Dorsolateral prefrontal cortex (tissue), 122 donors: ENCODE measurements at places on chromosomes 2 and 18.

GRCh38 chr18:61953161-61953560 lies 60.4 kb upstream of the RNF152 start:
- no peak for DNase-seq

GRCh38 chr2:217023611-217024010 lies 163.7 kb upstream of the TNP1 start:
- no peak for DNase-seq

- no peak for DNase-seq
These were observed 126.5 kb upstream of the CCDC68 start for GRCh38 chr18:55085557-55086285.

GRCh38 chr2:85314884-85315242 lies 12.9 kb downstream of the TGOLN2 start:
- no peak for DNase-seq

- DNase-seq, result no peak
These were observed 71.7 kb upstream of the WDR75 start for GRCh38 chr2:189369566-189369965.

GRCh38 chr2:211994806-211995205 lies 543.8 kb downstream of the ERBB4 start:
- DNase-seq, result no peak

GRCh38 chr2:84495539-84496146 lies 20.7 kb upstream of the DNAH6 start:
- DNase-seq, result no peak

- no peak for DNase-seq
These were observed 106.9 kb upstream of the RGPD4 start for GRCh38 chr2:107719836-107720235.

DNA sequence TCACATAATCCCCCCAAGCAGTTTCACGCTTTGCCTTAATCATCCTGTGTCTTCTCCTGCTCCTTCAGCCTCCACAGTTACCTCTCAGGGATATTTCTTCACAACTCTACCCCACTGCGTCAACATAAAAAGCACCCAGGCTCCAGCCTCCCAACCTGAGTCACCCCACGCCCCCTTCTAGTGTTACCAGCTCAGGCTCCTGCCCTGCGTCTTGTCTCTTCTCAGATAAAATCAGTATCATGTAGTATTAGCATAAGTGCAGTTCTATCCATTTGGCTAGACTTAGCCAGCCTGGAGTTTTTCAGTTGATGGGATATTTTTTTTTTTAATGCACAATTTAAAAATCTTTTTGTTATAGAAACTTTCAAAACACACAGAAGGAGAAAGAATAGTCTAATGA lies 9.6 kb upstream of the PELI1 start:
- no peak for DNase-seq

- DNase-seq, result no peak
These were observed 127.8 kb downstream of the CCBE1 start for GRCh38 chr18:59569390-59569791.

GRCh38 chr2:148926291-148926961 lies 51.4 kb downstream of the KIF5C start:
- peak; percentile 92 for DNase-seq

GRCh38 chr18:62512996-62513395 lies 9.8 kb upstream of the ZCCHC2 start:
- DNase-seq, result no peak

GRCh38 chr18:7808992-7809391 lies 241.9 kb downstream of the PTPRM start:
- no peak for DNase-seq

DNA sequence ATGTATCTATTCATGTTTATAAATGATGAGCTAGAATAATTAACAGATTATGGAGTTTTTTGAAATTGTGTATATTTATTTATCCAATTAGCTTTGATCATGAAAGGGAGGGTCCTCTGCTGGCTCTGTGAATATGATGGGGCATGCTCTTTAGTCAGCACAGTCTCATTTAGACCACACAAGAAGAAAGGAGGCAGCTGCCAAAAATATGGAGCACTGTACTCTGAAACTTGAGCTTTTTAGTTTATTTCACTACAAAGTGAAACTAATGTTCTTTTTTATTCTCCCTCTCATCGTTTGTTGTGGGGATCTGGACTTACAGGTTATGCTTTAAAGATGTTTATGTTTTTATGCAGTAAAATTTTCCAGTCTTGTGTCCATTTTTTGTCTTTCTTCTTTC lies 266.9 kb upstream of the GULP1 start:
- DNase-seq, result no peak

- DNase-seq, result no peak
These were observed 143.5 kb downstream of the ZEB2 start for GRCh38 chr2:144376460-144376859.

GRCh38 chr2:50509852-50510251 lies 522.1 kb downstream of the NRXN1 start:
- DNase-seq, result no peak

- DNase-seq, result peak; percentile 53
These were observed 916 bp upstream of the PDCD1 start for GRCh38 chr2:241859436-241860183.

DNA sequence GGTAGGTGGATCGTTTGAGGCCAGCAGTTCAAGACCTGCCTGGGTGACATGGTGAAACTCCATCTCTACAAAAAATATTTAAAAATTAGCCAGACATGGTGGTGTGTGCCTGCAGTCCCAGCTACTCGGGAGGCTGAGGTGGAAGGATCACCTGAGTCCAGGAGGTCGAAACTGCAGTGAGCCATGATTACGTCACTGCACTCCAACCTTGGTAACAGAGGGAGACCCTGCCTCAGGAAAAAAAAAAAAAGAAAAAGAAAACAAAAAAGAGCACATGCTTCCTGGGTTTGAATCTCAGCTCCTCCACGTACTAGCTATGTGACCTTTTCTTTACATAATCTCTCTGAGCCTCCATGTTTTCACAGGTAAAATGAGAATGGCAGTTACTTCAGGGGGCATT lies 107.5 kb upstream of the STPG4 start:
- no peak for DNase-seq

DNA sequence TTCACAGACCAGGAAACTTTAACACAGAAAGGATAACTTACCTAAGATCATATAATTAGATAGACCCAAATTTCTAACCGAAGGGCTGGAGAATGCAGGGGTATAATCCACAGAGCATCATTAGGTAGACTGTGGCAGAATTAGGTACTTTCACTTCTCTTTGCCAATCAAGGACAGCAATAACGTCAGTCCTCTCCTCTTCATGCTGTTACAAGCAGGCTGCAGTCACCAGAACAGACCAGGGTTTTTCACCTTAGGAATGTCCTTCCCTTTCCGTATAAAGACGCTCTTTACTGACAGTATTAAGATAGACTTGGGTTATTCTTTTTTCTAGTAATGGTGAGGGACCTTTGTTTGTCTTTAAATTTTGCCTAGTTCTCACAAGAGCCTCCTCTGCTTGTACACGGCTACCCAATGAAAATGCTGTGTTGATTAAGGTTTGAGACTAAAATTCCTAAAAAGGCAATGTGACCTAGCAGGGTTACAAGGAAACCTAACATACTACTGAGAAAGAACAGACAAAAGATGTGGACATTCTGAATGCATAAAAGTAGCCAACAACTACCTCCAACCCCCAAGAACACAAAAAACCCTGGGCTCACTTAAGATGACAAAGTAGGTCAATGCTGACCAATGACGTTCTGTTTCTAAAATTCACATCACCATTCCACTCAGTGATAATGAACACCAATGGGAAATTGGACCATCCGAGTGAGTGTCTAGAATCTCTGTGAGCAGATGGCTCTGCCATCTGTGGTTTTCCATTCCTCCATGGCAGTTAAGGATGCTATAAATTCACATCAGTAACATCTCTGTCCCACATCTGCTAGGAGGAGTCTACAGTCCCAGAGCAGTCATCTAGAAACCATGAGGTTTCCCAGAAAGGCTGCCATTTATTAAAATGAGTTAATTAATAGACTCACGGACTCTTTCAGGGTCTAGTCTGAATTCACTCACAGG lies 2.1 kb downstream of the PDIA6 start:
- no peak for DNase-seq

- peak; percentile 54 for DNase-seq
These were observed 25.8 kb downstream of the GPR55 start for GRCh38 chr2:230899287-230899686.

DNA sequence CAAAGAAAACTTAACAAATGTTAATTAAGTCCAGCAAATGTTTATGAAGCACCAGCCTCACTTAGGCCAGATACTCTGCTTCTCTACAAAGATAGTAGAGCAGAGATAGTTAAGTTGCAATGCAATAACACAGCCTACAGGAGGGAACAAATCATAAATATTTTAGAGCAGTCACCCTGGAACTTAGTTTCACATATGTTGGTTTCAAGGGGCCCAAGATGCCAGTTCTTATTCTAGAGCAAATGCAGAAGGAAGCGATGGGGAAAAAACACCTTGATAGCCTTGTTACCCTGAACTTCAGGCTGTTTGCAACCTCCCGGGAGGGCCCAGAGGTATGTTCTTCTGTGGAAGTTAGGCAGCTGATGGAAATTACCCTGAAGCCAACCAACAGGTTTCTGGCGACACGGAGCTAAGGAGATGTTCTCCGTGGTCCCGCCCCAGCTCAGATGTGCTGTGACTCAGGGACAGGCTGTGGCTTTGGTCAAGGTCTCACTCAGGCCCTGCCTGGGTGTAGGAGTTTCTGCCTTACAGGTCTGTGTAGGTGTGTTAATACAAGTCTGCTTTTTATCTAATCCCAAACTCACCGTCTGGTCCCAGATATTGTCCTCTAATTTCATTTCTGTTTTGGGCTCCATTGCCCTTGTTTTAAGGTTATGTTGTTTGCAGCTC lies 3.8 kb downstream of the CTIF start:
- no peak for DNase-seq

- no peak for DNase-seq
These were observed 250.9 kb downstream of the PRKCE start for GRCh38 chr2:45902380-45902779.

GRCh38 chr2:174797781-174798276 lies 33.6 kb upstream of the CHRNA1 start:
- DNase-seq, result no peak

GRCh38 chr18:21129566-21130216 lies 18.1 kb upstream of the ROCK1 start:
- DNase-seq, result no peak

DNA sequence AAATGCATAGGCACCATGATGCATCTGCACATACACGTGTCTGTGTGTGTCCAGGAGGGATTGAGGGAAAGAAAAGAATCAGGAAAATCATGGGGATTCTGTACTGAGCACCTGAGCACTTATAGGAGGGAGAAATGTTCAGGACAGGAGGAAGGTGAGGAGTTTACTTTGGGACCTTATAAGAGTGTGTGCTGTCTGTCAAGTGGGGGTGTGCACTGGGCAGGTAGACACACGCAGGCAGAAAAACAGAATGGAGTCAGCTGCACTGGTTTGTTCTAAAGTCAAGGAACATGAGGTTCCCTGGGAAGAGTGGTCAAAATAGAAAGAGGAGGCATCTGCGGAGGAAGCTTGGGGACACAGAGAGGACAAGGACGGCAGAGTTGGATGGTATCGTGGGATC lies 92.2 kb upstream of the KCTD1 start:
- DNase-seq, result no peak

DNA sequence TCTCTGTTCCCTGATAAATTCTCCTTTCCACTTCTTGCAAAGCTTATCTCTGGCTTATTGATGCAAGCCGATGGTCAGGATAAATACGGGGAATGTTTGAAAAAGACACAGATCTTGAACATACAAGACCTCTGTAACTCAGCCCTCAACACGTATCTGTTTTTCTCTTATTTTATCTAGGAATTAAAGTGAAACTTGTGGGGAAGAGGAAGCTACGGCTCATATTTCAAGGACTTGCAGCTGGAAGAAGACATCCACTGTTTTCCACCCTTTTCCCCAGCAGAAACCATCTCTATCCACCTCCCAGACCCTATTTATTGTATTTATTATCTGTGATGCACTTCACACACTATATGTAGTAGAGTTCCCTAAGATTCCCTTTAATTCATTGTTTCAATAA lies 98.4 kb upstream of the TANK start:
- DNase-seq, result no peak

DNA sequence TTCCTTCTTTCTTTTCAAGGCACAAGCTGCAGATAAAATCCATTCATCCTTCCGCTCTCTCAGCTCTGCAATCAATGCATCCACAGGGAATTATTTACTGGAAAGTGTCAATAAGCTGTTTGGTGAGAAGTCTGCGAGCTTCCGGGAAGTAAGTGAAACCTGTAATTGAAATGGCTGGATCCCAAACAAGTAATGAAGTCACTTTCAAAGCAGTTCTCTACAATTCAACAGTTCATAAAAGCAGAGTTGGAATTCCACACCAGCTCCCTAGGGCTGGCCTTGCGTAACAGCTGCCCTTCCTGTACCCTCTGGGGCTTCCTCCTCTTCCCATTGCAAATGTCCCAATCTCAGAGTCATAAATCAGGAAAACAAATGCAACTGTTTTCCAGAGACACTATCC lies 9.6 kb downstream of the SERPINB2 start:
- DNase-seq, result no peak

GRCh38 chr2:241796209-241796608 lies 12.8 kb upstream of the NEU4 start:
- DNase-seq, result no peak

DNA sequence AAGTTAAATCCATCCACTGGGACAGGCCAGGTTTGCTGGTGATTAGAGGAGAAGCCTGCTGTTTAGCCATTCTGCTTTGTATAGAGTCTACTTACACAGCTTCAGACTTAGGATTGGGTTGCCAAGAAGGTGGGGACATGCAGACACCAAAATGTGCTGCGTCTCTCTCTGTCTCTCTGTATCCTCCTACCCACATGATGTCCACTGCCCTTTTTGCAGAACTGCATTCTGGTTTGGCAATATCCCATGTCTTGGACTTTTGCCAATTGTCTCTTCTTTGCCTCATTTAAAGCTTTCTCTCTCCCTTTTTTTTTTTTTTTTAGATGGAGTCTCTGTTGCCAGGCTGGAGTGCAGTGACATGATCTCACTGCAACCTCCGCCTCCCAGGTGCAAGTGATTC lies 261.1 kb upstream of the FN1 start:
- DNase-seq, result no peak

GRCh38 chr2:29475499-29475898 lies 360.3 kb downstream of the CLIP4 start:
- no peak for DNase-seq

DNA sequence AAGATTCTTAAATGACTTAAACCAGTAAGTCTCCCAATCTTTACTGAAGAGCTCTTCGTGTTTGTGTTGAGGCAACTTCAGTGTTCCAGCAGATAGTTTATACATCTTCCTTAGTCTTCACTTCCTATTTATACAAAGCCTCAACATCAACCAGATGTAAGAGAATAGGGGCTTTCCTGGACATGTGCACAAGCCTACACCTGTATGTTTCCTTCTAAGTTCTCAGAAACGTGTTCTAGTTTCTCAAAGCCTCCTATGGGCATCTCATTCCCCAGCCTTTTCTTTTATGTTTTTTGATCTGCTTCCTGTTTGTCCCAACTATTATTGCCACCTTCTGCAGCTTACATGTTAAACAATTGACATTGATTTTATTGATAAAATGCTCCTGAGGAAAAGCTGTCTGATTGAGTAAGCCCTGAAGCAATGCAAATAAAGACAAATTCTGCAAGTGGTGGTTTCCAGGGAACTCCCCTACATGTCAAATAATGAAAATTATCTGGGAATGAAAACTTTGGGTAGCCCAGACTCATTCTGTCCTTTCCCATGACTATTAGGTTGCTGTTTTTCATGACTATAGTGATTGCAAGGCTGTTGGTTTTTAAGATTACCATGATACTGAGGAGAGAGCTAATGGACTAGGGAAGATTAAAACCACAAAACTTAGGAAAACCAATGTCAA lies 663.3 kb upstream of the ACVR2A start:
- no peak for DNase-seq

GRCh38 chr2:213834331-213834730 lies 550.1 kb downstream of the SPAG16 start:
- no peak for DNase-seq
